Dorsolateral prefrontal cortex (tissue), 122 donors: ENCODE measurements at places on chromosomes 3 and 15.

DNA sequence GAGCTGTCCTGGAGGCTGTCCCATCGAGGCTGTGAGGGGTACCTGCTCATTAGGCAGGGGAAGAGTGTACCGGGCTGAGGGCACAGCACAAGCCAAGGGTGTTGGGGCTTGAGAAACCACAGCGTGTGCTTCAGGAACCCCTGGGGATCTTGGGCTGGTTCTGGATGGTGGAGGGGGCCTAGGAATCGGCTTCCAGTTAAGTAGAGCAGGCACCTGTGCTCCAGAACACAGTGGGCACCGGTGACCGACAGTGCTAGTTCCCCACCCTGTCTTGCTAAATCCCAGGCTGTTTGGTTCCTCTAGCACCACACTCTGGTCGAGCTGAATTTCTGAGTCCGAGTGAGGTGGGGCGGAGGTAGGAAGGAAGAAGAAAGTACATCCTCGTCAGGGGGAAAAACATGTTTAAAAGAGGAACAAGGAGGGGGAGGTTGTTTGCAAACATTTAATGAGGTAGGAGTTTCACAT, 29.1 kb downstream of the SLC6A6 start:
- DNase-seq: no peak

- DNase-seq: no peak
Measured at GRCh38 chr3:5874931-5875341, 687.4 kb downstream of the EDEM1 start.

- DNase-seq: no peak
Measured at GRCh38 chr3:122843604-122844003, 48.7 kb downstream of the SLC49A4 start.

GRCh38 chr3:149214702-149215101, 6.9 kb downstream of the CP start:
- no peak for DNase-seq

- no peak for DNase-seq
Measured at GRCh38 chr3:66692042-66692765, 191.4 kb upstream of the LRIG1 start.

GRCh38 chr15:68315495-68316031, 38.0 kb downstream of the FEM1B start:
- DNase-seq: peak; percentile 23

DNA sequence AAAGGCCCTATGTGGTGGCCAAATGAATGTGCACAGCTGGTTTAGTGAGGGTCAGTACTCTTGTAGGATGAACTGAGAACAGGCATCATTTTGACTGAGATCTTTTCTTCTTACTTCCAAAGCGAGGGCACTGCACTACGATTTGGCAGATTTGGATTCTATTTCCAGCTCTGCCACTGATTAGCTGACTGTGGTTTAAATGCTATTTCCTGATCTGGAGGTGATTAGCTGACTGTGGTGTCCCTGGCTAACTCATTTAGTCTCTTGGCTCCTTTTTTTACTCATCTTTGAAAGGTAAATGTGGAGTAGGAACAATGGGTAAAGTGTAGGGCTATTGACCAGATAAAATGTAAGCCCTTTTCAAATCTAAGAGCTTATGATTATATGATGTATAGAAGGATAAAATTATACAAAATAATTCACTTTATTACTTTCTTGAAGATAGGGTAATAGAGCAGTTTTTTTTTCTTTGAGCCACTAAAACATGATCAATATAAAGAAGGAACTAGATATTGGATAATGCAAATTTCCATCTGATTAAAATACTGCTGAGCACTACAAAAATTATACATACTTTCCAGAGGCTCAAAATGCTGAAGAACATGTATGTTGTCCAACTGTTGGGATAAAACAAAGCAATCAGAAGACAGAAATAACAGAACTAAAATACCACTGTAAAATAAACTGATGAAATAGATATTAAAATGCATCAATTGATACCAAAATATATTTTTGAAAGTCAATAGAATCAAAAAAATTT, 39.7 kb upstream of the PLOD2 start:
- no peak for DNase-seq

DNA sequence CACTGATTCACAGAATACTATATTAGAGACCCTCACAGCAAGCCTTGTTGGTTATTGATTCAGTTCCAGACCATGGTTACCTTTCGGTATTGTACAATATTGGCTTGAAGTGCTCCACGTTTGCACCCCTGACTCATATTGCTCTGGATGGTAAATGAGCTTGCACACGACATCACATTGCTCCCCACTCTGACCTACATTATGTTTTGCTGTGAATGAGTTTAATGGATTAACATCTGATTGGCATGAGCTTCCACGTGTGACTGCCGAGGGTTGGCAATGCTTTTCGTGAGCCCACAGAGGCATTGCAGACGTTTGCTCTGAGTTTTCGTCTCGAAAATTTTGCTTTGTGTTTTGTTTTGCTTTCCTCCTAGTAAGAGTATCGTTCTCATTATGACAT, 225.8 kb upstream of the ICE2 start:
- DNase-seq: no peak

DNA sequence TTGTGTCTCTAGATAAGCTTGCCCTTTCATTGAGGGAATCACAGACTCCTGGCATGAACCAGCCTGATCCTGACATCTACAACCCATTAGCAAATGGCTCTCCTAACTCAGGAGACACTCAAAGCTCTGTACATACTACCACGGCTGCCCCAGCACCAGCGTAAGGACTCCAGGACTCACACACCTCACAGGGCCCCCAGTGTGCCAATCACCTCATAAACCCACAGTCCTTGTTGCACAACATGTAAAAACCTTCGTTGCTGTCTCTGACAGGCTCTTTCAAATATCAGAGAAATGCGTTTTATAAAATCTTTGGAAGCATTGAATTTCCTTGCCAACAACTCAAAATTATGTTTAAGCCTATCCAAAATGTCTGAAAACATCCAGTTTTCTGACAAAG, 7.3 kb downstream of the FYCO1 start:
- DNase-seq: no peak

DNA sequence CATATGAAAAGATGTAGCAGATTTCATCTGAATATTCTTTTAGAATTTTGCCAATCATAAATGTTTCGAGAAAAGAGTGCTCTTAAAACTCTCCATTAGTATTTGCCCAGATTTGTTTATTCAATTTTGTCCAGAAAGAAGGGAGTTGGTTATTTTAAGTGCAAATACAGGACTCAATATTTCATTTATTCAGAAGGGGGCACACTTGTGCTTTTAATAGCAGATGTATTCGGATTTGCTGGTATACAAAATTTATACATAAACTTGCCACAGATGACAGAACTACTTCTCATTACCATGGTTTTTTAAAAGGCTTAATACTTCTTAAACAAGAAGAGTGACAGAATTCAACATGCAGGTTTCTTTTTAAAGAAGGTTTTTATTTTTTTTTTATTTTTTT, 69.8 kb upstream of the GRM7 start:
- no peak for DNase-seq

DNA sequence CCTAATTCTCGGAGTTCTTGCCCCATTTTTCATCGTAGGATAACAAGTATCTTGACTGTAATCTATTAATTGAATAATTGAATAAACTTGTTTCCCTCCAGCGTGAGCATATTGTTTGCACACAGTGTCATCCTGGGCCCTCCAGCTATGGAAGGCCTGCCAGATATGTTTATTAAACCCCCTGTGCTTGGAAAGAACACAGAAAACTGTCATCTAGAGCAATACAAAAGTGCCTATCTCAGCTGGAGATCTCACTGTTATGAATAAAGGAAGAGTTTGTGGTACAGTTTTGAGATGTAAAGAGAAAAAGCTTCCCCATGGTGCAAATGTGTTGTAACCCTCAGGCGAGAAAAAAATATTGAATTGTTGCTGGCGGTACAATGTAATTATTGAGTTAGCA, 405.9 kb downstream of the SOX2 start:
- DNase-seq: no peak

GRCh38 chr3:63046580-63046979, 171.4 kb upstream of the CADPS start:
- DNase-seq: no peak

- DNase-seq: no peak
Measured at GRCh38 chr15:52102463-52102862, 10.1 kb downstream of the BCL2L10 start.
